ENCODE measurements at places on chromosomes 7 and 10.

GRCh38 chr7:77538281-77539212, 1.5 kb downstream of the PTPN12 start:
- DNase-seq = peak; percentile 95

GRCh38 chr7:120995654-120996053, 7.1 kb downstream of the CPED1 start:
- DNase-seq = no peak

GRCh38 chr10:3660753-3661152, 124.3 kb downstream of the KLF6 start:
- DNase-seq = no peak

DNA sequence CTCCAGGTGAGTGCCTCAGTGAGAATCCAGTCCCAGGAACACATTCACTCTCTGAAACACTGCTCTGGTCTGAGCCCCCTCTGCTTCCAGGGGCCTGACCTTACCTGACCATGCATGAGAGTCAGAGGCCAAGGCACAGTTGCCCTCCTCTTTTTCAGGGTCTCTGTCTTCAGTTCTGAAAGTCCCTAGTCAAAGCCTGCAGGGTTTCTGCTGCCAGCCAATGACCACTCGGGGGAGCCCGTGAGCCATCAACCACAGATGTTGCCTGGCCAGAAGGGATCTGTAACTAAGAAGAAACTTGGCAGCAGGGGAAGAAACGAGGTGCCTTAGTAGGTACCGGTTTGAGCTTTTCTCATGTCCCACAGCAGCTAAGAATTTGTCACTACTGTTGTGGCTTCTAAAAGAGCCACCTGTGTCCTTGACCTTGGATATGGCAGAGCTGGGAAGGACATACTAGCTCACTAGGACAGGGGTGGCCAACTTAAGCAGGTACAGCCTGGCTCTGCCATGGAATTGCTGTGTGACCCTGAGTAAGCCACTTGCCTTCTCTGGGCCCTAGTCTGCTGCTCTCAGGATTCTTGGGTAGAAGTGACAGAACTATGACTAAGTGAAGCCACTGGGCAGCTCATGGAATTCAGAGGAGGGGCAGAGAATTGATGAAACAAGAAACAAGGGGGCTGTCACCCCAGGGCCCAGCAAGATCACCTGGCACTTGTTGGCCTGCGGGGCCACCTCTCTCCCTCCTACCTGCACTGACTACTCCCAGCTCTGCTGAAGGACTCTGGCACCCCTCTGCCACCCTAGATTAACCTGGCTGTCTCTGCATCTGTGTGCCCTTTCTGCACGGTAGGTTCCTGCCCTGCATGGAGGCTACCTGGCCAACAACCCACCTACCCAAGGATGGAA, 83.8 kb upstream of the GPR26 start:
- peak; percentile 82 for DNase-seq

DNA sequence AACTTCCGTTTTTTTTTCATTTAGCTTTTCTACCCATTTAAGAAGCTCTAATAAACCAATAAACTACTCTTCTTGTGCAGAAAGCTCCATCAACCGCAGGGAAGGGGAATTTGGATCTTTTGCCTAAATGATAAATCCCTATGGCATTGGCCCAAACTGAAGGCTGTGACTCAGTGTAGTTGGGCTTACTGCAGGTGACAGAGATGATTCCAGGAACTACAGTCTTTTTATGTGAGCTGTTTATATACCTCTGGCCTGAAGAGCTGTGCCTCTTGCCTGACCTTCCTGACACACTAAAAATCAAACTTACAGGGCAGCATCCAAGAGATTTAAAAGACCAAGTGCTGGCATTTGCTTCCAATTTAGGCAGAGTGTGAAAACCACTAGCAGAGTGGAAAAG, 25.2 kb downstream of the ABCB1 start:
- no peak for DNase-seq

DNA sequence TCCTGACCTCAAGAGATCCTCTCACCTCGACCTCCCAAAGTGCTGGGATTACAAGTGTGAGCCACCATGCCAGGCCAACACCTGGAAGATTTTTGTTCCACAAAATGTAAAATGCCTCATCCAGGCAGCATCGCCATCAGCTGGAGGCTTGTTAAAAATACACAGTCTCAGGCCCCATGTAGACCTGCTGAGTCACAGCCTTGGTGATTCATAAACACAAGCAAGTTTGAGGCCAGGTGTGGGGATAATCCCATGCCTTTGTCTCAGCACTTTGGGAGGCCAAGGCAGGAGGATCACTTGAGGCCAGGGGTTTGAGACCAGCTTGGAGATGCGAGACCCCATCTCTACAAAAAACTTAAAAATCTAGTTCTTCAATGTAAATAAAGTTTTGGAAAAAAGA, 49.1 kb upstream of the FOXK1 start:
- no peak for DNase-seq

DNA sequence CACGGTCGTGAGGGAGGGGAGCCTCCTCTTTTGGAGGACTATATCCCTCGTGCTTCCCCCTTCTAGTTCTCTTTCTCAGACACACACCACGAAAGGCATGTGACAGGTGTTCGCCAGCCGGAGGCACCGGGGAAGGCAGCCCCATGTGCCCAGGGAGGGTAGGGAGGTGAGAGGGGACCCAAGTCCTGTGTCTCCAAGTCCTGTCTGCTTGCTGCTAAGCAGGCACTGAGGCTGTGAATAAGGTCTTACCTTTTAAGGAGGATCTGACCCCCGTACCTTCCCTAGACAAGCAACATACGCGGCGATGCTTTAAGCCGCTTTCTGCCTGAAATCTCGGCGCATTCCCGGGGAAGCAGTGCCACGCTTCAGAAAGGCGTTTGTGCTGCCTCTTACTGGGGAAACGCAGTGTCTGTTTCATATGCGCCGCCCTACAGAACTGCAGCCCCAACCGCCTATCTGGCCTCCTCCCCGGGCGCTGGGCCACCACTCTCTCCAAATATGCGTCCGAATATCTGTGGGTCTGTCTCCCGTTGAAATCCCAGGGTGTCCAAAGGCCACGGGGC, 770 bp downstream of the PLXNA4 start:
- peak; percentile 81 for DNase-seq

DNA sequence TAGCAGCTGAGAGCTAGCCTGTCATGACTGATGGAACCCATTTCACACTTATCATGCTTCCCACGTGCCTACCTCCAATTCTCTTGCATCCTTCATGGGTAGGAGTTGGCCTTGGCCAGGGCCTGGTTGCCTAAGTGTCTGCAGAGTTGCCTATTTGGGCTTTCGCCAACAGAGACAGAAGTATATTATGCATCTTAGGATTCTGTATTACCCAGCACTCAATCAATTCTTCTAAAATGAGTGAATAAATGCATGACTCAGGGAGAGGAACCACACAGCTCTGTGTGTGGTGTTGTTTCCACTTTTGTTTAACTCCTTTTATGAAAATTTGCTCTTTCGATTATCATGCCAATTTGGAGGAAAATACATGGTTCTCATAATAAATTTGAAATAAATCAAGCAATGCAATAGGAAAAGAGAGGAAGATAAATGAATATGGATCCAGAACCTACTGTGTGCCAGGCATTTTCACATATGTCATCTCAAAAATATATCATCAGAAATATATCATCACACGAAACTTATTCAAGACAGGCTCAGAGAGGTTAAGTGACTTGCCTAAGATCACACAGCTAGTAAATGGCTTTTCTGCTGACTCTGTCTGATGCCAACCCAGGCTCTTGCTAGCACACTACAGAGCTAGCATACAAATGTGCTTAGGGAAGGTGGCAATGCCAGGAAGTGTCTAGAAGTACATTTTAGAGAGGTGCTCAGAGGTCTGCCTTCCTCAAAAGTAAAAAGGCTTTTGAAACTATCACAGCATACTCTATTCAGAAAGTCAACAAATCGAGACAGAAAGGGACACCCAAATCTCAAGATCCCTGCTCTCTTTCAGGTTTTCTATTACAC, 9.5 kb upstream of the HABP2 start:
- DNase-seq = no peak

- no peak for DNase-seq
These were observed 1.2 kb downstream of the GATA3 start for GRCh38 chr10:8055420-8056349.

DNA sequence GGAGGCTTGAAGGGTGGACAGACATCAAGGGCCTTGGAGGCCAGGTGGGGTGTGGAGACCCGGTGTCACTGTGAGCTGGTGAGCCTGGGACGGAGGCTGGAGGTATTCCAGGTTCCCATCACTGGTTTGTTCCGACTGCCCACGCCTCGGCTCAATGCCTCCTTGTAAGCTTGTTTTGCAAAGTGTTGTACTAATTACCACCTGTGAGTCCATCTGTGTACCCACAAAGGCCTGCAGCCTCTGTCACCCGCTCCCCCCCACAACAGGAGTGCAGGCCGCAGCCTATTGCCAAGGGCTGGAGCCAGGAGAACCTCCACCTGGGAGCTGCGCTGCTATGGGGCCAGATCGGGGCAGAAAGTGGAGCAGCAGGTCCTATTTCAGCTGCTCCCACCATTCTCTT, 521.8 kb upstream of the DPP6 start:
- DNase-seq = no peak

DNA sequence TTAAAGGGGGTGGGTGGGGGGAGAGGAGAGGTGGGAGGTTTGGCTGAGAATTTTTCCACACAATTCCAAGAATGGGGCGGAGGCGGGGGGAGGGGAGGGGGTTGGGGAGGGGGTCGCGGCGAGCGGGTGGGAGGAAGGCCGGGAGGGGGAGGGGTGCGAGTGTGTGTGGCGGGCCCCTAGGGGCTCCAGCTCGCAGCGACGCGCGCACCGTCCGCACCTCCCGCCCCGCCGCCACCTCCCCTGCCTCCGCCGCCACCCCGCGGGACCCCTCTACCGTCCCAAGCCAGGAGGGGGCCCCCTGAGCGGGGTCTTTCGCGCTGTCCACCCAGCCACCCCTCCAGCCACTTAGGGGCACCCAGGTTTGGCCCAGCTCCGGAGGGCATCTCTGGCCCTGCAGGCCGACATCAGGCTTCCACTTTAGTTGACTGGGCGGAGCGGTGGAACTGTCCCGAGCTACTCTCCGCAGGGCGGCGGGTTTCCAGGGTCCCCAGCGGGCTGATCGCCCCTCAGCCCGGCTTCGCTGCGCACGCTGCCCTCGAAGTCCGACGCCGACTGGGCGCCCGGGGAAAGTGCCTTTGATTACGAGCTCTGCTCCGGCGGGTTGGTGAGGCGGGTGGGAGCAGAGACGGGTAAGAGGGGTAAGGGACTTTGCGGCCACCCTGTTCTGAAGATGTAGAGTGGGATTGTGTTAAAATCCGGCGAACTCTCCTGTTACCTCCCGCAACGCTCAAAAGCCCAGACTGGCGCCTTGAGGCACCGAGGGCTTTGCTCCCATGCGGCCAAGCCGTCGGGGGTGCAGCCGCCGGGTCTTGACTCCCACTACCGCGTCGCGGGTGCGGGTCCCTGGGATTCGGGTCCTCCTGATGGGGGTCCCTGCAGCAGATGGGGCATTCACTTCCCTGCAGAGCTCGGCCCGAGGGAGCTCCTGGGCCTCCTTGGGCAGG, 1.8 kb upstream of the VAX1 start:
- no peak for DNase-seq

Data from umbilical cord (tissue), 2 donors.